ENCODE measurements at places on chromosomes 4 and X.

- no peak for DNase-seq
These were observed 133.8 kb upstream of the UGT8 start for GRCh38 chr4:114464726-114465272.

GRCh38 chr4:5082376-5082775 is 31.1 kb downstream of the STK32B start:
- no peak for DNase-seq

GRCh38 chr4:184111233-184111832 is 106.3 kb downstream of the ENPP6 start:
- DNase-seq: no peak

DNA sequence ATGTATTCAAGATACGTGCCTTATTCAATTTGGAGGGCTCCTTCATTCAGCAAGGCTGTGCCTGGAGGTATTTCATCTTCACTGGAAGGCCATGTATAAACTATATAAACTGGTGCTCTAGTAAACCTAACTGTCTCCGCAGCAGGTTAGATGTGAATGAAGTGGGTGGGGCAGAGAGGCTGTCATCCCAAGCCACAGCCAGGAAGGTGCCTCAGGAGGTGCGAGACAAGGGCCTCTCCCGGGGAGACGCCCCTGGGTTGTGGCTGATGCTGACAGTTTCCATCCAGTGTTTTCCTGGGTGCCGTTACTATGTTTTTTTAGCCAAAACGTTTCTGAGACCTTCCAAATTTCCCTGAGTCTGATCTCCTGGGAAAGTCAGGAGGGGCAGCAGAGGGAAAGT is 221.5 kb upstream of the RPL34 start:
- DNase-seq: no peak

DNA sequence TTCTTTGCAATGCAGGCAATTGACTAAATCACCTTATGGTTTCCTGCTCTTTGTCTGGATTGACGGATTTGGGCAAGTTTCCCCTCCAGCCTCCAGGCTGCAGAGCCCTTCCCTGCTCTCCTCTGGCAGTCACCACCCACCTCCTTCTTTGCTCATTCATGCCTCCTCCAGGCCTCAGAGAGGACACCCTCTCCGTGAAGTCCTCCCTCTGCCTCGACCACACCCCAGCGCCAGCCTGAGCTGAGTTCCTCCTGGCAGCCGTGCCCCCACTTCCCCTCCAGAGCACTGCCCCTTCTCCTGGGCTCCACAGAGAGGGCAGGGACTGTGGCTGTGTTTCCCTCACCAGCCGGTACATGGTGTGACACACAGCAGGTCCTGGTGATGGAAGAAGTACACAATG is 53.7 kb downstream of the DCTD start:
- DNase-seq: no peak

- no peak for DNase-seq
These were observed 4.2 kb downstream of the CENPVL3 start for GRCh38 chrX:51614353-51615012.

GRCh38 chrX:15343075-15343476 is 7.8 kb upstream of the PIGA start:
- no peak for DNase-seq

- DNase-seq: no peak
These were observed 239.9 kb downstream of the NKX6-1 start for GRCh38 chr4:84258905-84259830.

DNA sequence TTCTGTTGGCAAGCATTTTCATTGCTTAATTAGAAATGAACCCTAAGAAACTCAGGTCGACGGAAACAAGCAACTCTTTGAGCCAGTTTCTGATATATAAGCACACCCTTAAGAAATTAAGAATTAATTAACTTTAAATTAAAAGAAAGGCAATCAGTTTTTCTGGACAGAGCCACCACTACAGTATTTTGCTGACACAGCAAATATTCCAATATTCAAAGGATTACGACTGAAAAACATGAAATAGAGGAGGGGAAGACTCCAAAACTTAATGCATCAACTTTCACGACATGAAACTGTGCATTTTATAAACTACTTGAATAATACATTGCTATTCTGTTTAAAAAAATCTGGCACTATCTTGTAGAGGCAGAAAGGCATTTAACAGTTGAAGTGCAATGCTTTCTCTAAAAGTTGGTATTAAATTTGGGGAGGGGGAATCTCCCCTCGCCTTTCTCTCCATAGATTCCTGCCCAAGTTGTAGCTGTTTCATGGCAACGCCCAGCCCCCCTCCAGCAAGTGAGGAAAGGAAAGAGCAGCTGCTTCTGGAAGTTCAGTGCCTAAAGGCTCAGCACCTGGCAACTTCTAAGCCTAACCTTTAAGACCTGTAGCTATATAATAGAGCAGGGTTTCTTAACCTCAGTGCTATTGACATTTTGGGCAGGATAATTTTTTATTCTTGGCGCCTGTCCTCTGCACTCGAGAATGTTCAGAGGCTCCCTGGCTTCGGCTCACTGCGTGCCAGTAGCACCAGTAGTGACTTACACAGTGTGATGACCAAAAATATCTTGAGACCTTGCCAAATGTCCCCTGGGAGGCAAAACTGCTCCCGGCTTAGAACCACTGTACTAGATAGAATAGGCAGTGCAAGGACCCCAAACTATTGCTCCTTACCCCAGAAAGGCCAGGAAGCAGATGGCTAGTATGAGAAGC is 6.7 kb upstream of the ZCCHC18 start:
- no peak for DNase-seq

GRCh38 chrX:129783291-129783713 is 3.6 kb downstream of the SASH3 start:
- DNase-seq: no peak

- no peak for DNase-seq
These were observed 36.9 kb downstream of the PARM1 start for GRCh38 chr4:74969507-74970474.

DNA sequence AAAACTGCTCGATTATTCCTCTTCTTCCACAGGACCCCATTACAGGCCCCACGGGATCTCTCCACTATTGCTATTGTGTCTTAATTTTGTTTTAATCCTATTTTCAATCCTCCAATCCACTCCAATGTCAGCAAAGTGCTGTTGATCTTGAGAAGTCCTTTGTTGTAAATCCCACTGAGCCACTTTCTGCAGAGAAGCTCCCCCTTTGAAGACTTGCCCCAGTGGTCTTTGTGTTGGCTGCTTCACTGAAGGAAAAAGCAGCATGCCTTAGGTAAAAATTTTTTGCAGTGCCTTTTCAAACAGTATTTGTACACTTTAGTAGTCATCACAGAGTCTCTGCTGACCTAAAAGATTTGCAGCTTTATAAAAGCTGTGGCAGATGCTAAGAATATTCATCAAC is 252.0 kb upstream of the SLC7A11 start:
- DNase-seq: no peak

DNA sequence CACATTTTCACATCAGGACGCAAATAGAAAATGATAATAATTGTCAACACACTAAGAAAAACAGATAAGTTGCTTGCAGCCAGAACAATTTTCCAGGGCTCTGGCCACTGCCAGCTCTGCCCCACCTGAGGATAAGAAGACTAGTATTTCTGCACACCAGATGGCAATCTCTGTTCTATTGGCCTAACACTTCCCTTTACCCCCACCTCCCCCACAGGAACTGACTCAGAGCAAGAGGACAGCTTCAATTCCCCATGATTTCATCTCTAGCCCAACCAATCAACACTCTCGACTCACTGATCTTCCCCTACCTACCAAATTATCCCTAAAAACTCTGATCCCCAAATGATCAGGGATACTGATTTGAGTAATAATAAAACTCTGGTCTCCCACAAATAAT is 164.0 kb downstream of the SMARCA1 start:
- DNase-seq: no peak

GRCh38 chrX:1170243-1170642 is 42.2 kb downstream of the CRLF2 start:
- no peak for DNase-seq

DNA sequence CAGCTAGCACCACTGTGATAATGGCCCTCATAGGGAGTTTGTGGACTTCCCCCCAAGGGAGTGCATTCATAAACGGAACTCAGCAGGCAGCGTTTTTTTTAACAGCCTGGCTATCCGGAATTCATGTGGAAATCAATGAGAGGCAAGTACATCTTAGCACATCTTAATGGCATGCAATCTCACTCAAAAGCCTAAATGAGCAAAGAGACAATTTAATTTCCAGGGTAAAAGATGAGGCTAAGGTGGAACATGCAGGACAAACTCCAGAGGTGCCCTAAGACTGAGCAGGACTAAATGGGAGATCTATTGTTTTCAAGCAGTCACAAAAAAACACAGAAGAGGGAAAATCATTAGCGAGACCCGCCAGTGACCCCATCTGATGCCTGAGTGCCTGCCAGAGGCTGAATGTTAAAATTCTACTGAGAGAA is 243.5 kb upstream of the KCNIP4 start:
- DNase-seq: no peak

DNA sequence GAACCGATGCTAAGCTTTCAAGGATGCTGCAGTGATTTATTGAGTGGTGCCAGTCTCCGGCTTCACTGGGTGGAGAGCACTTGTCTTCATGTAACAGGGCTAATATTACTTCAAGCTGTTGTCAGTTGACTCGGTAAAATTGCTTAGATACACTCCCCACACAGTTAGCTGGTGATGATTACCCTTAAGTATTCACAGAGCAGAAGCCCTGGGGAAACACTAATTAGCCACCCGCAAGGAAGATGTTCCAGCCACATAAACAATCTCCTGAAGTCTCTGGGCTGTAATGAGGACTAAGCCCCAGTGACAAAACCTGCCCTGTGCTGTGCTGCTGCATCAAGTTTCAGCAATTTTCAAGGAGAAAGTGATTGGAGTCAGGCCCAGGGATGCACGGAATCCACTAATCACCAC is 37.3 kb upstream of the GK2 start:
- no peak for DNase-seq

DNA sequence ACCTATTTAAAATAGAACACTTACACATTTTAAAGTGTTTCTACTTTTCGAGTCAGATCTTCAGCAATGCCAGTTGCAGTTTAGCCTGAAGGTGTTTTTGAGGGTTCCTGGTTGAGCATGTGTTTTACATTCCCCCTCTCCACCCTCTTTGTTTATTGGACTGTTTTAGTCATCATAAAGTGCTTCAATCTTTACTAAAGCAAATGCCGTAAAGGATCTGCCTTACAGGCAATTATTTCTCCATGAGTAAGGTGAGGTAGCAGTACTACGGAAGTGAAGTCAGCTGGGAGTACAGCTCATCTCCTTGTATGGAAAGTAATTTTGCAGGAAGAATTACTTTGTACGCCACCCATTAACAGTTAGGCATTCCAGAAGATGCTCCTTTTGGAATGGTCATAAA is 36.9 kb downstream of the PDLIM5 start:
- no peak for DNase-seq

DNA sequence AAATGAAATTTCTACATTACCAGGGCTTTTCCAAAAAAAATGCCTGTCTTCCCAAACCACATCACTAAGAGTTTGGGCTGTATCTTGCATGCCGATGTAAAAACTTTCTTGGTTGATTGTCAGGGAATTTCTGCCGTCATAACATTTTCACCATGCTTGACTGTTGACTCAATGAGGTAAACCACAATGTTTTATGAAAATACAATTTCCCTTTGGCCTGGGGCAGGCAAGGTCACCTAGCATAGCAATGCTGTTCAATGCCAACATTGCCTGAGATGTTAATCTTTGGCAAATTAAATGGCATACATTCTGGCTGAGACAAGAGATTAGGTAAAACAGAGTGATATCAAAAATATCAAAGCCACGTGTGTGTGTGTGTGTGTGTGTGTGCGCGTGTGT is 137.1 kb upstream of the TBL1X start:
- no peak for DNase-seq

DNA sequence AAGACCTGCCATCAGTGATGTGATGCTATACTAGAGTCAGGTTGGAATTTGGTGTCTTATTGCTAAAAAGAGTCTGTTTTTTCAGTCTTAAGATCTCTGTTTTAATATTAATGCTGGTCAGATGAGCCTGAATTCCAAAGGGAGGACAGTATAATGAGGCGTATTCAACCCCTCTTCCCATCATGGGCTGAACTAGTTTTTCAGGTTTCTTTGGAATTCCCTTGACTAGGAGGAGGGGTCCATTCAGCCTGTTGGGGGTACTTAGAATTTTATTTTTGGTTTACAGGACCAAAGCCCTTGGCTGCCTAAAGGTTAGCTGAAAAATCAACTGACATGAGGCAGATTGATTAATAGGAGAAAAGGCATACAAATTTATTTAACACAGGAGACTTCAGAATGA is 24.1 kb upstream of the PI4K2B start:
- DNase-seq: no peak

- DNase-seq: no peak
These were observed 8.2 kb downstream of the DIAPH2 start for GRCh38 chrX:96692890-96693289.

GRCh38 chrX:67524950-67525691 is 18.7 kb upstream of the AR start:
- no peak for DNase-seq

DNA sequence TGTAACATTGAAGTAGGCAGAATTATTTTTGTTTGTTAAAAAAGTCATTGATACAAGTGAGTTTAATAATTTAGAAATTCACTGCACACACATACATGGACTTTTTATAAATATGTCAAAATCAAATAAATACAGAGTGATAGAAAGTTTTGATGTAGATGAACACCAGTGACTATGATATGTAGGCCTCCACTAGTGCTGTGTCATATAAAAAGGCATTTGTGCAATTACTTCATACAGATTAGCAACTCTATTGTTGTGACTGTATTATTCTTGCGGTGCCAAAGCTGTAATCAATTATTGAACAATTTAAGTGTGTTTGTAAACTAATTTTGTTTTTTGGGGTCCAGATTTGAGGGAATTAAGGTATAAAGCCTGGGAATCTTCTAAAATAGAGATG is 366.2 kb upstream of the PITX2 start:
- DNase-seq: no peak

GRCh38 chr4:152021788-152022438 is 261.1 kb upstream of the GATB start:
- DNase-seq: no peak

DNA sequence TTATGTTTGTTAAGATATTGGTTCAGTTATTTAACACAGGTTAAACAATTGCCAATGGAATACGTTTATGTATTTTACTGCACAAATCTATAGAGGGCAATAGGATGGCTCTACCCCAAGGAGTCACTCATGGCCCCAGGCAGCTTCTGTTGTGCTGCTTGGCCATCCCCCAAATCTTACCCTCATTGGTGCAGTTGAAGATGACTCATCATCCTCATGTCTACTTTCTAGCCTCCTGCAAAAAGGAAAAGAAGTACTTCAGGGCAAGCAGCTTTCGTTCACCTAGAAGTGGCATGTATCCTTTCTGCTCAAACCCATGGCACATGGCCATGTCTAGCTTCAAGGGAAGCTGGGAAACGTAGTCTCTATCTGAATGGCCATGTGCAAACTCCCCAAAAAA is 14.2 kb downstream of the PHOX2B start:
- no peak for DNase-seq

GRCh38 chr4:151038452-151039157 is 23.5 kb upstream of the LRBA start:
- DNase-seq: no peak

GRCh38 chr4:95546221-95546620 is 2.6 kb downstream of the UNC5C start:
- no peak for DNase-seq

GRCh38 chr4:108982402-108983185 is 219.7 kb upstream of the ETNPPL start:
- DNase-seq: no peak
